NCI-H2081 (cell line): ENCODE measurements at places on chromosomes 12 and 14.

- peak; percentile 60 for DNase-seq
Measured at GRCh38 chr12:92639017-92639416, 63.8 kb upstream of the PLEKHG7 start.

DNA sequence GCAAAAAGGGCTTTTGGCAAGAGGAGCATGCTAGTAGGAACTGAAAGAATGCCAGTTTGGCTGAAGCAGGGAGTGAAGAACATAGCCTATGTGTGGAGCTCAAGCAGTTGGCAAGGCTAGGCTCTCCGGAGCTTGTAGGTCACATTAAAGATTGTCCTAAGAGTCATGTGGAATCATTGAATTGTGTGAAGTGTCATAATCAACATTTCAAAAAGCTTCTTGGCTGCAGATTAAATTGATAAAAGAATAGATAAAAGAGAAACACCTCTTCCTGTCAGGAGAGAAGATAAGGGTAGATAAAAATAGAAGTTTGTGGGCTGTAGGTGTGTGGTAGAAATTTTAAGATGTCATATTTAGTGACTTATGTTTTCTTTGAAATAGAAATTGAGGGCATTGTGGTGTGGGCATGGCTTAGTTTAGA lies 36.1 kb downstream of the CPSF6 start:
- no peak for DNase-seq

DNA sequence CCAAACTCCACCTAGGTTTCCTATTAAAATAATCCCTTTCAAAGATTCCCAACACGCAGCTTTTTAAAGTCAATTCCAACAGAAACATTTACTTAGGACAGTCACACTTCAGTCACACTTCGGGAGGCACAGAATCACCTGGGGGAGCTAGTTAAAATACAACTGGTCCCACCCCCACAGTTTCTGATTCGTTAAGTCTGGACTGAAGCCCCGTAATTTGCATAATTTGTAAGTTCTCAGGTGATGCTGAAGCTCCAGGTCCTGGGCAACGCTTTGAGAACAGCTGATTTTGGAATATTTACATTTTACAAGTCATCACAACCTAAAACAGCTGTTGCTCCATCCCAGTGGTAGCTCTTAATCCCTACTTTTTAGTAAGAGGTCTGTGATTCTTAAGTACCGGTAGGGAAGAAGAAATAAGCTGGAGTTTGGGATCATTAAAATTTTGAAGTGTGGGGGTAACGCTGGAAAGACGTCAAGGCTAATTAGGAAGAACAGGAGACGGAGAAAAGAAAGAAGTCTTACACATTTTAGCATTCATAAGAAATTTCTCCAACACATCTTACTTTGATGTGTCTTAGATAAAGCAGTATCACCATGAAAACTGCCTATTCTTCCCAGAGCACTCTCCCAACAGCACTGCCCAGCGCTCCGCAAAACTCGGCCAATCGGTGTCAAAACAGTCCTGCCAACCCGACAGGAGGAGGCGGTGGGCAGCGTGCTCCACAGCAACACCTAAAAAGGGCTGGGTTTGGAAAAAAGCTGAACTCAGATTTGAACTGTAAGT lies 1.1 kb downstream of the IPO8 start:
- peak; percentile 50 for DNase-seq

GRCh38 chr14:30332374-30332773 lies 226.6 kb upstream of the G2E3 start:
- no peak for DNase-seq

DNA sequence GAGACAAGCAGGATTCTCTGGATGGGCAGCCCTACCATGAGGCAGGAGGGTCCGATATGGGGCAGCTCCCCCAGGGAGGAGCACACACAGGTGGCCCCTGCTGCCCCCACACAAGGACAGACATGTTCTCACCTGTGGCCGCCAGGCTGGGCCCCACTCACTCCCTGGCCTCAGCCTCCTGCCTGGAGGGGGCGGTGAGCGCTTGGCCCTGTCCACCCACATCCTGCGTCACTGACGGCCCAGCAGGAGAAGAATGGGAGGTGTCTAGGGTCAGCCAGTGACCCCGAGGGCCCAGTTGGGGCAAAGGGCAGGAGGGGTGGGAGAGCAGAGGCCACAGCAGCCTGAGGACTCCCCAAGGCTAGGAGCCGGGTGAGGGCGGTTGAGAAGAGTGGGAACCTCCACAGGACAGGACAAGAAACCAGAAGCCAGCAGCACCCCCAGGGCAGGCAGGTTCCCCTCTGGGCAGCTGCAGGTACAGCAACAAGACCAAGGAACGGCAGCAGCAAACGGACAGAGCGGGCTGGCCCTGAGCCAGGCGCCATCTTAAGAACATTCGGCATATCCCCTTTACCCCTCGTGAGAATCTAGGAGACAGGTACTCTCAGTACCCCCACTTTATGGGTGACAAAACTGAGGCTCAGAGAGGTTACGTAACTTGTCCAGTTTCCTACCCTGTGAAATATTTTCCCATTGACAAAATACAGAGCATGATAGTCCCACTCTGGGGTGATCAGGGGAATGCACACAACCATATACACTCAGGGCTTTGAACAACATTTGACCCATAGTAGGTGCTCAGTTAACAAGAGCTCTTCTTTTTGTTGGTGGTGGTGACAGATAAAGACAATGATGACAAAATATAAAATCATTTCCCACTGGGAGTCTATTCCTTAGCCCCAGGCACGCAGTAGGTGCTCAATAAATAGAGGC lies 74.3 kb downstream of the NCOR2 start:
- no peak for DNase-seq

- DNase-seq: no peak
Measured at GRCh38 chr12:46609674-46610073, 216.1 kb downstream of the SLC38A4 start.

GRCh38 chr12:98172801-98173200 lies 342.6 kb upstream of the TMPO start:
- no peak for DNase-seq

- no peak for DNase-seq
Measured at GRCh38 chr14:104604458-104605449, at the start of gene TMEM179. TSS of gene TMEM179 (minus strand) at chr14:104604772. CDS start at chr14:104604741, 31 bp downstream.

DNA sequence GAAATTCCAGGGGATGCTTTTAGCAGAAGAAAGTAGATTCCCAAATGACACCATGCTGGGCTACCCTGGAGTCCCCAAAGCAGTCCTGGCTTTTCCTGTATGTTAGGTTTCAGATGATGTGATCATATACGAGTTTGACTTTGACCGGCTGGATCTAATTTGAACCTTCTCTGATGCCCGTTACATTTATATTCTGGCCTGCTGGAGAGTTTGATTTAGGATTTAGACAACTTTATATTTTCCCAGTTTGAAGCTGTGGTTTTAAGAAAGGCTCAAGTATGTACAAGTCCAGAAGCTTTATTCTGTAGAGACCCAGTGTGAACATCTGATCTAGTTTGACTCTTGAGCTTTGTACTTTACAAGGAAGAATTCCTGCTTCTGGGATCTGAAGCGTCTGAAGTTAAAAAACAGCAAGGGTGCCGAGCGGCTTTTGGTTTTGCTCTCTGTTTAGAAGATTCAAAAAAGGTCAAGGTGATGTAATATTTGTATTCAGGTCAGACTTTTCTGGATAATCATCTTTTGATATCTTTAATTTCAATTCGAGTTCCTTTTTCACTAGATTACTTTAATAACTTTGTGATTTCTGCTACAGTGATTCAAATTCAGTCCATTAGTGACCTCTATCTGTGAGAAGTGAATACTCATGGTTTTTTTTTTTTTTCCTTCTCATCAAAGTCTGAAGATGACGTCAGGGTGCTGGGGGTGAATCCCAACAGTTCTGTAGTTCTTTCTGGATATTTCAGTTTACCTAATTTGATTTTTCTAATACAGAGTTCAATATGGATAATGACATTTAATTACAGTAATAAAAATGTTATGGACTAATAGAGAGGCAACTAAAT lies 6.3 kb downstream of the FLRT2 start:
- DNase-seq: no peak

DNA sequence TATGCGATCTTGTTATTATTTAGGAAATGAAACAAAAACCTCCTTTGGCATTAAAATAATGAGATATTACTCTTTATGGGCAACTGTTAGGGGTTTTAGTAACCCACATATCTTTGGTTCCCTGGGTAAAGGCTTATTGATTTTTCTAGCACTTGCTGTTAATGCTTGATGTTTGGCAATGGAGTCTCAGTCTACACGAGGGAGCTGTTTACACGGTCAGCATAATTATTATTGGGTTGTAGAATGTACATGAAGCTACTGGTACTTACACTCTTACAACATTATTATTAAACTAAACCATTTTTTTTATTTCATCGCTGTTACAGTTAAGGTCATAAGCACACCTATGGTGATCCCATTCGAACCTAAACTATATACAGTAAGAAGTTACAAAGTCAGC lies 12.1 kb downstream of the RPS29 start:
- DNase-seq: no peak

- no peak for DNase-seq
Measured at GRCh38 chr12:8562310-8562709, 21.6 kb upstream of the CLEC4E start.

GRCh38 chr14:60514741-60515491 lies 6.0 kb downstream of the SIX6 start:
- DNase-seq: peak; percentile 72
